ENCODE measurements at places on chromosomes 7 and 10.

- no peak for DNase-seq
These were observed 41.9 kb downstream of the WIPI2 start for GRCh38 chr7:5231811-5232484.

- no peak for DNase-seq
These were observed 3.1 kb downstream of the PCOLCE start for GRCh38 chr7:100604976-100605911.

- DNase-seq: no peak
These were observed 1035.6 kb upstream of the PHF14 start for GRCh38 chr7:9937944-9938631.

DNA sequence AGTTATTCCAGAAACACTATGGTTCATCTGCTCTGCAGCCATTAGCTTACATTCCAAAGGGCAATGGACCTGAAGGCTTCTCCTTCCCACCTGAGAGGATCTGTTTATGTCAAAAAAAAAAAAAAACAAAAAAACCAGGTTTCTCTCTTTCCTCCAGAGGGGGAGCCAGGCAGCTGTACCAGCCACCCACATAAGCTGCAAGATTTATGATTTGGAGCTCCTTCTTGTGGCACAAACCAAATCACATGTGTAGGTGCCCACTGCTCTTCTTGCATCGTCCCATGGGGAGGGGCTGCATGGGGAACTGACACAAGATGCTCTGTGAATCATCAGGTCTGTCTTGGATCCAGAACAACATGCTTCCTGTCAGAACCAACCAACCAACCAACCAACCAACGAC, 231.6 kb upstream of the IGFBP3 start:
- DNase-seq: no peak

- DNase-seq: no peak
These were observed 145.6 kb upstream of the FAM20C start for GRCh38 chr7:46830-47140.

- no peak for DNase-seq
These were observed 142.3 kb downstream of the VPS50 start for GRCh38 chr7:93374345-93374940.

DNA sequence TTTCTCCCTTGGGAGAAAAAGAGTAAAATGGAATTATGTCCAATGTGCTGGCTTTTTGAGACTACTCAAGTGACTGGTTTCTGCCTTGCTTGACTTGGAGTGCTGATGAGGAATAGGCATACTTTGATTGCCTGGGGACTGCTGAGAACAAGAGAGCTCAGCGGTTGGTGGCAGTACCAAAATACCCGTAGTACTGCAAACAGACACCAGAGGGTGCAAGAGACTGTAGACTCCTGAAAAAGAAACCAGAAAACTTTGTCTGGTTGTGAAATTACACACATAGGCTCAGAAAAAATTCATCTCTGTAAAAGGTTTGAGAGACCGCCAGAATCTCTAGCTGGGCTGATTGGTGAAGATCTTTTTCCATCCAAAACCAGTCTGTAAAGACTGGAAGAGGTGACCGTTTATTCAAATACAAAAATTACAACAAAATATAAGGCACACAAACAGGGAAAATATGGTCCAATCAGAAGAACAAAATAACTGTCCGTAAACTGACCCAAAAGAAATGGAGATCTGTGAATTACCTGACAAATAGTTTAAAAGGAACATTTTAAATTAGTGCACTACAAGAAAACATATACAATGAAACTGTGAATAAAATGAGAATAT, 18.5 kb downstream of the BICC1 start:
- peak; percentile 15 for DNase-seq

- DNase-seq: no peak
These were observed 23.8 kb downstream of the SCIN start for GRCh38 chr7:12594122-12594897.

DNA sequence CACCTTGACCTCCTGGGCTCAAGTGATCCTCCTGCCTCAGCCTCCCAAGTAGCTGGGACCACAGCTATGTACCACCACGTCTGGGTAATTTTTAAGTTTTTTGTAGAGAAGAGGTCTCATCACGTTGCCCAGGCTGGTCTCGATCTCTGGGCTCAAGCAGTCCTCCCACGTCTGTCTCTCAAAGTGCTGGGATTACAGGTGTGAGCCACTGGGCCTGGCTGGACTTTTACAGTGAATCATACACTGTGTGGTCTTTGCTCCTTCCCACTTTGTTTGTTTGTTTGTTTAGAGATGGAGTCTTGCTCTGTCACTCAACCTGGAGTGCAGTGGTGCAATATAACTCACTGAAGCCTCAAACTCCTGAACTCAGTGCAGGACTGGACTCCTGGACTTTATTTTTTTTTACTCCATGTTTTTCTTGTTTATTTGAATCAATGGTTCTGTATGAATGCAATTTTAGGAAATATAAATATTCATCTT, 12.5 kb downstream of the PPIA start:
- no peak for DNase-seq

GRCh38 chr10:418226-418625, 271.2 kb downstream of the DIP2C start:
- DNase-seq: no peak

- DNase-seq: no peak
These were observed 18.0 kb upstream of the TBXAS1 start for GRCh38 chr7:139811066-139811465.

GRCh38 chr10:86944471-86944870, 12.9 kb downstream of the MMRN2 start:
- DNase-seq: no peak

DNA sequence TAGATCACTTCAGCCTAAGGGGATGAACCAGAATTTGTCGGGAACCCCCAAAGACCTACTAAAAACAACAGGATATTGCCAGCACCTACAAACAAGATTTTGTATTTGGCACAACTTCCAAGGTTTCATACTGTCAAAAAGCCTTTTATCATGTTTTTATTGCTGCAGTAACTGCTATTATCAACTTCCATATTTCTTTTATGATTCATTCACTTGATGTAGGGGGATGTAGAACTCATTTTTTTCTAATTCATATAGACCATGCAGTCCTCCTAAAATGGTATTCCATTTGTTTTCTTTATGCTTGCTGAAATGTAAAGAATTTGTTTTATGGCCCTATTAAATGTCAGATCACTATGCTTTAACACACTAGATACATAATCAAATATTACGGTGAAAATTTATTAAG, 30.0 kb upstream of the WNT16 start:
- no peak for DNase-seq

DNA sequence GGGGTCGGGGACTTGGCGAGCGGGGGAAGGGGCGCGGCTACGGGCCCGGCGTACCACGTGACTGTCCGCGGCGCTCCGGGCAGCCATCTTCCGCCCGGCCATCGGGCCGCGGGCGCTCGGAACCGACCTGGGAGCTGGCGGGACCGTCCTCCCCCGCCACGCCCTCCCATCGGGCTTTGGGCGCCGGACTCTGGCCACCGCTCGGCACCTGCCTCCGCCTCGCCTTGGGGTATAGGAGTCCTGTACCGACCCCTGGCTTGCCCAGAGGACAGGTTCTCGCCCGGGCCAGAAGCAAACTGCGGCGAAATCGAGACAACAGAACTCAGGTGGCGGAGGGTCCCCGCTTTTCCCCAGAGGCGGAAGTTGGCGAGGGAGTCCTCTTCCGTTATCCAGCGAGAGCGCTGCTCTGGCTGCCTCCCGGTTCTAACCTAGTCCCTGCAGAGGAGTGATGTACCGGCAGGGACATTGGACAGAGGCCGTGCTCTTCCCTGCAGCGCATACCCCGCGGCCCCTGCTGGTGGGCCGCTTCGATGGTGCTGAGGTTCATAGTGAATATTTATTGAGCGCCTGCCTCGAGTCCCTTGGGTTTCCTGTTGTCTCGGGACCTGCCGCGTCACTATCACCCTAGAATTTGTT, 1.2 kb upstream of the SGMS1 start:
- DNase-seq: no peak

GRCh38 chr10:3995302-3996210, 210.5 kb upstream of the KLF6 start:
- no peak for DNase-seq

DNA sequence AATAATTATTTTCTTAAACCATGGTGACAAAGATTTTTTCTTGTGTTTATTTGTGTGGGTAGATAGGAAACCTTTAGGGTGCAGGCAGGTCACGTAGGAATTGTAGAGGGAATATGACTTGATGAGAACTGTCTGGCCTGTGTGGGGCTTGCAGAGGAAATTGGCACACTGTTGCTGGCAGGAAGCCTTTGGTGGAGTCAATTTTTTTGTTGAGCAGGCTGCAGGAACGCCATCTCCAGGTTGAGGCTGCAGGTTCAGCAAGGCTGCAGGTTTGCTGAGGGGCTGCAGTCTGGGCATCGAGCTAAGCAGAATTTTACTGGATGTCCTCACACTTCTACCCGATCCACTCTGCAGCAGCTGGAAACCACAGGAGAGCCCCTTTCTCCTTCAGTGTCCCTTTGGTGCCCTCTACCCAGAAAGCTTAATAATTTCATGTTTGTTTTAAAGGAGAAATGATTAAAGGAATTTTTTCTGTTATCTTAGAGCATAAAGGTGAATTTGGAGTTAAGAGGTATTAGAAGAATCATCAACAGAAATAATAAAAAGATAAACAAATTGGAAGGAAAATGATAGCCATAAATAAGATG, 37.0 kb downstream of the TBC1D12 start:
- no peak for DNase-seq

DNA sequence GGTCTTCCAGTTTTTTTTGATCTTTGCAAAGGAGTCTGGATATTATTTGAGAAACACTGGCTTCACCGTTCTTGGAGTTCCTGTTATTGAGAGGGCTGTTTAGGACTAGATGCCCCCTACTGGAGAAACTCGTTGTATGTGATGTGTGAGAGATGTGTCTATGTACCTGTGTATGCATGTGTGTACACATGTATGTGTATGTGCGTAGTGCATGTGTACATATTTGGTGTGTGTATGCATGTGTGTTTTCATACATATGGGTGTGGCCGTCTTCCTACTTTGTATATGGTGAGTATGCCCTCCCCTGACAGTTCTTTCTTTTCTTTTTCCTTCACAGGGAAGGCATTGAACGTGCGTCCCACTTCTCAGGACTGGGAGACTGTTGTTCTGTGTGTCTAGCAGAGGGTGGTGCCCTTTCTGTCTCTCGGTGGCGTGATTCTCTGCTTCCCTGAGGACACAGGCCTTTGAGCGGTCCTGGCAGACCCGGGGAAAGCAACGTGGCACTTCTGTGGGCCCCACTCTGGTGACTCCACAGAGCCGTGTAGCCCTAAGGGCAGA, 3.0 kb upstream of the CALHM3 start:
- no peak for DNase-seq

DNA sequence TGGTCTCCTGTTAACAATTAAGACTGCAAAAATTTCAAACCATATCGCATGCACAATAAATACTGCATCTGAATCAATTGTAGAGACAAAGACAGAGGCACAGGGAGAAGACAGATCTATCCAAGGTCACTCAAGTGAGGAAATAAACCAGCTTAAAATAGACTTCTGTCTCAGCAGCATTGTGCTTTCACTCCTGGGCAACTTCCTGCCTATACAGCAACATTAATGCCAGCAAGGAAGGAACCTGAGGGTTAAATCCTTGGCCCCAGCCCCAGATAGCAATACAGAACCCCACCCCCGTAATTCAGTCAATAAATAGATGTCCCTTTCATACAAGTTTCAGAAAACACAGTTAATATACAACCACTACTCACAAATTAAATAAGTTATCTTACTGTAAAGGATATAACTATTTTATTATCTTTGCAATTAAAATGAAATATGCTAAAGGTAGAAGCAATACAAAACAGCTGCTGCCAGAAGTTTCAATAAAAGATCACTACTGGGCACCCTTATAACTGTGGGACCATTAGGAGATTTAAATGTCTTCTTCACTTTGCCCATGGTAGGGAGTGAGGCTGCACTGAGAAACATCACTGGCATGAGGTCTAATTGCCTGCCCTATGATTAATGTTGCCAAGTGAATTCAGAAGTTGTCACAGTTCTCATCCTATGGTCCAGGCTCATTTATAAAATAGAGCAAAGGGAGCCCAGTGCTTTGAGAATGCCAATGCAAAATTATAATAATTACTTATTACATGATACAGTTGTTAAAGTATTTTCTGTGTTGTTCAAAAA, 49.4 kb downstream of the CAV1 start:
- DNase-seq: no peak

GRCh38 chr10:80461208-80462183, 7.4 kb downstream of the TSPAN14 start:
- no peak for DNase-seq

GRCh38 chr7:141788296-141788695, 1.7 kb upstream of the TAS2R5 start:
- no peak for DNase-seq

DNA sequence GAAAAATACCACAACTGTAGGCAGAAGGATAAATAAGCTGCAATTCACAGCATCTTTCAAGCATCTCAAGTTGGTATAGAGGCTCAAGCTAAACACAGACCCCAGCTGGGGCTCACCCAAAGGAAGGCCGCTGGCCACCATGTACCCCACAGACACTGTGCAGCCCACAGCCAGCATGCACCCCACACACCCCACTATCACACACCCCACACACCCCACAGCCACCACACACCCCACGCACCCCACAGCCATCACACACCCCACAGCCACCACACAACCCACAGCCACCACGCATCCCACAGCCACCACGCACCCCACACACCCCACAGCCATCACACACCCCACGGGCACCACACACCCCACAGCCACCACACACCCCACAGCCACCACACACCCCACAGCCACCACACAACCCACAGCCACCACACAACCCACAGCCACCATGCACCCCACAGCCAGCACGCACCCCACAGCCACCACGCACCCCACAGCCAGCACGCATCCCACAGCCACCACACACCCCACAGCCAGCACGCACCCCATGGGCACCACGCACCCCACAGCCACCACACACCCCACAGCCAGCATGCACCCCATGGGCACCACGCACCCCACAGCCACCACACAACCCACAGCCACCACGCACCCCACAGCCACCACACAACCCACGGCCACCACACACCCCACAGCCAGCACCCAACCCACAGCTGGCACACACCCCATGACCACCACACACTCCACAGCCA, 214.7 kb downstream of the DNAJB6 start:
- no peak for DNase-seq

- no peak for DNase-seq
These were observed 200.8 kb upstream of the PPP2R2D start for GRCh38 chr10:131700032-131700431.

- DNase-seq: no peak
These were observed 111.0 kb downstream of the CDK6 start for GRCh38 chr7:92725161-92725925.

- DNase-seq: no peak
These were observed 11.8 kb upstream of the CALD1 start for GRCh38 chr7:134767520-134768168.

DNA sequence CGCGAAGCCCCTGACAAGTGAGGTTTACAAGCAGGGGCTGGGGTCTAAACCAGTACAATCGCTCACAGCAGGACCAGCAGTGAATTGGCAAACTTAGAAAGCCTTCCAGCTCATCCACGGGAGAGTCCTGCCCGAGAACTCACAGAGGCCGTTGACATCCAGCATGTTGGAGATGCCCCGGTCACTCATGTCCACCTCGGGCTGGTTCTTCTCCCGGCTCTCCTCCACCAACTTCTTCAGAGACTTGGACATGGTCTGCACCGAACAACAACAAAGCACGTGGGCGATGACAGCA, 447 bp downstream of the RSU1 start:
- DNase-seq: no peak

Measured in stimulated activated CD8-positive, alpha-beta memory T cell treated with anti-CD3 and anti-CD28 coated beads, Interleukin-7, amount 100 ng/mL, for 24 hours (primary cell).